Amniotic epithelial cell (primary cell): ENCODE measurements at places on chromosomes 4 and X.

DNA sequence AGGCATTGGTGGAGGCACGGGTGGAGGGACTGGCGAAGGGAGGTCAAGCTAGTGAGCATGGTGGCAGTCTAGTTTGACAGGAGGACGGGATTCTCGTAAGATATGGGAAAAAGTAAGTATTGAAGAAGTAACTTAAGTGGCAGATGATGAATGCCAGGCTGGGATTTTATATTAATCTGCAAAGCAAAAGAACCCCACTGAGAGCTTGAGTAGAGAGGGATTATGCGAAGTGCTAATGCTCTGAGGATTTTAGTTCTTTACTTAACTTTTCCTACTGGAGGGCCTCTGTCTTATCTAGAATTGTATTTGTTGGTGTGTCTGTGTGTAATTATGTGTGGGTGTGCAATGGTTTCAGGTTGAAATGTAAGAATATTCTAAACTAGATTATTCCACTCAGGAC is 327.9 kb downstream of the FAT4 start:
- DNase-seq: no peak

- peak; percentile 93 for DNase-seq
These were observed 109.0 kb upstream of the DDIT4L start for GRCh38 chr4:100299046-100299840.

GRCh38 chr4:8373973-8374545 is 66.5 kb downstream of the ACOX3 start:
- DNase-seq: no peak

DNA sequence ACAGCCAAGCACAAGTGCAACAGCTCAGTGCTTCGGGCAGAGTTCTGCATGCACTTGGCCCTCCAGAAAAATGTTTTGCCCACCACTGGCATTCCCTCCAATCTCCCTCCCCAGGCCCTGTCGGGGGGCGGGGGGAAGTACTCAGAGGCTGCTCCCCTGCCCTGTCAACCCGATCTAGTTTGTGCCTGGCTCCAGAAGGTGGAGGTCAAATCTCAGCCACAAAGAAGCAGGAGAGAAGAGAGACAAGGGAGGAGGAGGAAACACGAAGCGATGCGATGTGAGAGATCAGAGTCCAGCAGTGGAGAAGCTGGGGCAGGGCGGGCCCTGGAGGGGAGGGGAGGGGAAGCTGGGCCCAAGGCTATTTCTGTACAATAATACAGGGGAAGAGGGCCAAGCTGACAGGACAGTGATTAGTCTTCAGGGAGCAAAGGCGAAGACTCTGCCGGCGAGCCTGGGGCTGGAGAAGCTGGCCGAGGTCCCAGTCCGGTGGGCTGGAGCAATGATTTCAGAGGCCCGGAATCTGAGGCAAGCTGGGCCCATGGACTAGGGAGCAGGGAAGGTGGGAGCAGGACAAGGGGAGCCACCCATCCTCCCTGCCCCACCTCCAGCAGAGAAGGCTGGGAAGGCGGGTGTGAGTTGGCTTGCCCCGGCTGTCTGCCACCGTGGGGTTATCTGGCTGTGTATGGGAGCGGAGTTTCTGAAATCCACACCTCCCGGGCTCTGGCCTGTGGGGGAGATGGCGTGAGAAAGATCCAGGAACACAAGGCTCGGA is 167.1 kb downstream of the EFNB1 start:
- peak; percentile 90 for DNase-seq

GRCh38 chr4:184306470-184306869 is 88.8 kb upstream of the ENPP6 start:
- DNase-seq: no peak

- no peak for DNase-seq
These were observed 47.0 kb upstream of the SLC34A2 start for GRCh38 chr4:25608644-25609043.

DNA sequence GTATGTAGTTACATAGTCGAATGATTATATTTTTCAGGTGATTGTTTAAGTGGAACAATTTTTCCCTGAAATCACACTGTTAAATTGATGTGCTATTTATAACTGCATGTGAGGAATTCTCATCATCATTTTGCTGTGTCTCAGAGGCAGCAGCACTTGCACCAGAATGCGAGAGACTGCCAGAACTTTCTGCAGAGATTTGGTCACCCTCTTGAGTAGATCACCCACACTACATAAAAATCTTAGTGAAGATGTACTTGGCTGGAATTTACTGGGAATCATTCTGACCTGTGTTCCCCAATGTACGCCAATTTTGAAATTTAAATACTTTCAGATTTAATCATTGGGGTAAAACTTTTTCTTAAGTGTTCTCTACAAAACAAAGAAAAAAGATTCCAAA is 5.4 kb downstream of the UGT2B4 start:
- no peak for DNase-seq

- peak; percentile 37 for DNase-seq
These were observed 235.3 kb downstream of the GPAT3 start for GRCh38 chr4:83771113-83771705.
